Muscle of leg (tissue), 16 donors: ENCODE measurements at places on chromosomes 7 and 10.

- no peak for DNase-seq
Measured at GRCh38 chr7:151373599-151373998, 32.0 kb downstream of the NUB1 start.

GRCh38 chr10:117168729-117169128 is 28.6 kb upstream of the KCNK18 start:
- DNase-seq, result no peak

DNA sequence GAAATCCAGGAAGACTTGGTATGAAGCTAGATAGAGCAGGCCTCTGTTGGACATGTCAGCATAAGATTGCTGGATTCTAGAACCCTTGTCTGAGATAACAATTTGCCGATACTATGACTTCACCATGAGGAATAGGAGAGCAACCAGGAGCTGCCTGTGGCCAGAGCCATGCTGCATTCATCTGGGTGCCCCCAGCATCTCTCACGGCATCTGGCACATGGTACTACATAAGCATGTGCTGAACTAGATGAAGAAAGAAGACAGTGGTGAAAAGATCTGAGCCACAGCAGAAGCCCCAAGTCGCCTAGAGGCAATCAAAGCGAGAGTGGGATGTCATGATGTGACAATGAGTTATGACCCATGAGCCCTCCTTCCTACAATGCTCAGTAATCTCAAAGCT is 19.5 kb downstream of the GOT1 start:
- no peak for DNase-seq

GRCh38 chr7:81770728-81771223 is 929 bp upstream of the HGF start:
- peak; percentile 25 for DNase-seq

GRCh38 chr10:48490946-48491345 is 113.9 kb downstream of the ARHGAP22 start:
- DNase-seq, result no peak

DNA sequence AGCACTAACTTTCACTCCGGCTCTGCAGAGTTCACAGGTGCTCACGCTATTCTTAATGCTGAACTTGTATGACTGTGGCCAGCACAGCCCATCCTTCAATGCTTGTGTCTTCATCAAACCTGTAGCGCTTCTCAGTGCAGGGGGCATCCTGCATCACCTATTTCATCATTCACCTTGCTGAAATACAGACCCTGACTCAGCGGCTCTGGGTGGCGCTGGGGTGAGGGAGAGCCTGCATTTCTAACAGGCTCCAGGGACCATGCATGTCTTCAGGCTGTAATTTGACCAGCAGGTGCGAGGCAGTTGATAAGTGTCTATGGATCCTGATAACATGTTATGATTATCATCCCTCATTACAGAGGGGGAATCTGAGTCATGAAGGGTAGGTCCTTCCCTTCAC is 89.3 kb downstream of the VOPP1 start:
- no peak for DNase-seq

DNA sequence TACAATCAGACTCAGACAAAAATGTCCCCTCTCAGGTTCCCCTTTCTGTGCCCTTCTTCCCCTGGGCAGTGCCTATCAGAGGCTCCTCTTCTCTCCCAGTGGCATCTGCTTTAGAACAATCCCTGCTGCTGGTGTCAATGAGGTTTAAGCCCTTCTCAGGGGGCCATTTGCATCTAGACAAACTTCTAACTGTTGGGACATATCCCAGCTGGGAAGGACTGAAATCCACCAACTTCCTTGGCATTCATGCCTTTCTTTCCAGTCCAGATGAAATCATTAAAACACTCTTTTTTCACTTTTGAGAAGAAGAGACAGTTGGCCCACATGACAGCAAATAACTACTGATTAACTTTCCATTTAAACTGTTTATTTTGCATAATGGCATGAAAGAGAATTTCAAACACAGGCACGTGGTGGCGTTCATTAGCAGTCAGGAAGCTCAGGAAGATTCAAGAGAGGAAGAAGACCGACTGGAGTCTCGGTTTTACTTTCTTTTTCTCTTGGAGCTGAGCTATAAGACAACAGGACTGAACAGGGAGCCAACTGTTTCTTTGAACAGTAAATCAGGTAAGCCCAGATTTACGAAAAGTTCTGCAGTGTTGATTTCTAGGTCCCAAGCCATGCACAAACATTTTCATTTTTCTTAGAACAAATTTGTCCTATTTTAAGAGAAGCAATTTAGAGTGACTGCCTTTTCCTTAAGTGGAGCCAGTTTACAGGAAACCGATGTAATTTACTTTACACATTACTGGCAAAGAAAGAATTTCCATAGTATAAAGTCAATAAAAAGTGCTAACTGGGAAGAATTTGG is at the start of gene GIMAP2:
Gene GIMAP2 (plus strand): TSS at position 488 of the 811 bp plus-strand sequence. CDS start 1,354 bp downstream, outside the sequence.
- peak; percentile 79 for DNase-seq

GRCh38 chr7:47715631-47716068 is 133.7 kb upstream of the TNS3 start:
- no peak for DNase-seq

GRCh38 chr7:147432079-147432478 is 1158.5 kb upstream of the C7orf33 start:
- DNase-seq, result peak; percentile 40

DNA sequence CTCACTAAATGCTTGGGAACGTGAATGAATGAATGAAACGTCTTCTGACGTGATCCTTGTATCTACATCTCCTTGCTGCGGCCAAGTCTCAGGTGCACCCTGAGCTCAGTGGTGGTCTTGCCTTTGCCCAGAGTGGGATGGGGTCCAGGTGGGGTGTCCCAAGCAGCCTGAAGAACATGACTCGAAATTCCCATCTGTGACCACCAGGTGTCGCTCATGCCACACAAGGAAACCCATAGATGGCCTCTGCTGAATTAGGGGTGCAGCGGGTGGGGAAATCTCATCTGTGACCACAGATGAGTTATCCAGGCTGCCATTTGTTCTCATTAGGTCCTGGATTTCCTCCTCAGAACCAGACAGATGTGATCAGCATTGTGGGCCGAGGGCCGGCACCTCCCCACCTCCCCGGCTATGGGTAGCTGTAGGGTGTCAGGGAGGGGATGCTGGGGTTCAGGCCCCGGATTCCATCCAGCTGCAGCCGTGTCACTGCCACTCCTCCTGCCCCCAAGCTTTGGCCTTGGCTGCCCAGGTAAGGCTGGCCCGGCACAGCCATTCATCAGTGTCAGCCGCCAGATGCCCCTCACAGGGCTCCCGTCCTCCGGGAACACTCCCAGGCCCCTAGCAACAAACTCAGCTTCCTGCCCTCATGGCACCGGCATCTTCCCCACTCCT is 21.0 kb upstream of the GNA12 start:
- DNase-seq, result peak; percentile 80

DNA sequence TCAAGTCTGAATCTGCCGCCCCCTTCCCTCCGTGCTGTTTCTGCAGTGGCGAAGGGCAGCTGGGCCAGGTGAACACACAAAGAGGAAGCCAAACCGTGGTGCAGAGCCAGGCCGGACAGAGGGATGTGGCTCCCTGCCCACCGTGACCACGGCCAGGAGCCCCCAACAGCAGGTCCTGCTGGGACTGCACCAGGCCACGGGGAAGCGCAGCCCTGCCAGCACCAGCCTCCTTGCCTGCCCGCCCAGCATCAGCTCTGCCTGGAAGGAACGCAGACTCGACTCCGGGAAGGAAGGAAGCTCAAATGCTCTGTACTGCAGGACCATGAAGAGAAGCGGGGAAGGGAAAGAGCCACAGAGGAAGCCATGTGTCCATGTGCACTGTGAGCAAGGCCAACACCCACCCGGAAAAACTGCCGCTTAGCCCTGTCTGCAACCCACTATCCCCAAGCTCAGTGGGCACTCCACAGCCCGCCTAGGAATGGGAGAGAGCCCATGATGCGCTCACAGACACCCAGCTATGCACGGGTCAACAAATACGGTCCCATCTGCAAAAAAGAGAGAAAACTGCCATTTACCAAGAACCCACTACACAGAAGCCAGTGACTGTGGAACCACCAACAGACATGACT is 19.0 kb downstream of the GPER1 start:
- no peak for DNase-seq

- DNase-seq, result peak; percentile 77
Measured at GRCh38 chr10:126687121-126687606, 16.7 kb upstream of the C10orf90 start.

DNA sequence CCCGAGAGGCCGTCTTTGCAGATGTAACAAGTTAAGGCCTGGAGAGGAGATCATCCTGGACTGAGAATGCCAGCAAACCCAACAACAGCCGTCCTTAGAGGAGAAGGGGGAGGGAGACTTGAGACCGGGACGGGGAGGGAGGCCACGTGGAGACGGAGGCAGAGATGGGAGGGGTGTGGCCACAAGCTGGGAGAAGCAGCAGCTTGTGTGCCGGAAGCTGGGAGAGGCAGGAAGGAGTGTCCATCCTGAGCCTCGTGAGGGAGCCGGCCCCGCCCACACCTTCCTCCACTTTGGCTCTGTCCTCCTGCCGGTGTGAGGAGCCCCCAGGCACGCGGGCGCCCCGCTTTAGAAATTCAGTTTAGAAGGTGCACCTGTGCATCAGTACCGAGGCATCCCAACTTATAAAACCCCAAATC is 95.7 kb downstream of the DNAJB6 start:
- peak; percentile 50 for DNase-seq
